ENCODE measurements at places on chromosomes 1 and 21.

GRCh38 chr1:230891413-230891812, 23.1 kb upstream of the C1orf198 start:
- peak; percentile 43 for DNase-seq

DNA sequence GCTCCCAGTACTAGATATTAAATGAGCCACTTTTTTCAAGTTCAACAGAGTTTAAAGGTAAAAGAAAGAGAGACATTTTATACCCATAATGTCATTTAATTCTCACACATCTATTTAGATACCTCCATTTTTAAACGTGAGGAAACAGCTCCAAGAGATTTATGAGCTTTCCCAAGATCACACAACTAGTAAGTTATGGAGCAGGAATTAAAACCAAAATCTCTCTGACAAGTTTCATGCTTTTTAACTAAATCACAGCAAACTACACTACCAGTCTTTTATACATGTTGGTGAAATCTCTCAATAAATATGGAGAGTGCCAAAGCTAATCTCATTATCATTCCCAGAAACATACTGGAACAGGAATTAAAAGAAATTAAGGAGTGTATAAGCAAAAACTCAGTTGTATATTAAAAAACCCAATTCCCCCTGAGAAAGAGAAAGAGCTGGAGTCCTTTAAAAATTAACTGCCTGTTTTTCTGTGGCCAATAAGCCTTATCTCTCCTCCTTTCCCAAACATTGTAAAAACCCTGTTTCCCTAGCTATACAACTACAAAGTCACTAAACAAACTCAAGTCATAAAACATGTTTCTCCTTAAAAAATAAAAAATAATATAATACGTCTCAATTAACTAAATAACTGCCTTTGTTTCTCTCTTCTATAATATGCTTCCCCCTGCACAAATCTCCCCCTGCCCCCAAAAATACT, 26.7 kb upstream of the THEM4 start:
- DNase-seq, result no peak

- no peak for DNase-seq
These were observed 34.4 kb upstream of the SLC30A1 start for GRCh38 chr1:211613108-211613947.

DNA sequence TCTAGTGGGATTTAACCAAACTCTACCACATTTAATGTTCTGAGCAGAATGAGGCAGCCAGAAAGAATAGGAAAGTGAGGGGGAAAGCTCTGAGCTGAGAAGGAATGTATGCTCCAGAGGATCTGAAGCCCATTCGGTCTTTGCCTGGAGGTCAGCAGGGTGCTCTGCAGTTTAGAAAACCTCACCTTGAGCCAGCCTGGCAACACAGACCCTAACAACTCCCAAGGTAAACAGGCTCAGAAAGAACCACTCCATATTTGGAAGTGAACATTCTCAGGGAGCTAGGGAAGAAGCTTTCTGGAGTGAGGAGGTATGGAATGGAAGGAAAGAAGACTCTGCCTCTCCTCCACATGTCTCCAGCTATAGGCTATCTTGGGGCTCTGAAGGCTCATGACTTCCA, 398.8 kb downstream of the SEC16B start:
- DNase-seq, result no peak

DNA sequence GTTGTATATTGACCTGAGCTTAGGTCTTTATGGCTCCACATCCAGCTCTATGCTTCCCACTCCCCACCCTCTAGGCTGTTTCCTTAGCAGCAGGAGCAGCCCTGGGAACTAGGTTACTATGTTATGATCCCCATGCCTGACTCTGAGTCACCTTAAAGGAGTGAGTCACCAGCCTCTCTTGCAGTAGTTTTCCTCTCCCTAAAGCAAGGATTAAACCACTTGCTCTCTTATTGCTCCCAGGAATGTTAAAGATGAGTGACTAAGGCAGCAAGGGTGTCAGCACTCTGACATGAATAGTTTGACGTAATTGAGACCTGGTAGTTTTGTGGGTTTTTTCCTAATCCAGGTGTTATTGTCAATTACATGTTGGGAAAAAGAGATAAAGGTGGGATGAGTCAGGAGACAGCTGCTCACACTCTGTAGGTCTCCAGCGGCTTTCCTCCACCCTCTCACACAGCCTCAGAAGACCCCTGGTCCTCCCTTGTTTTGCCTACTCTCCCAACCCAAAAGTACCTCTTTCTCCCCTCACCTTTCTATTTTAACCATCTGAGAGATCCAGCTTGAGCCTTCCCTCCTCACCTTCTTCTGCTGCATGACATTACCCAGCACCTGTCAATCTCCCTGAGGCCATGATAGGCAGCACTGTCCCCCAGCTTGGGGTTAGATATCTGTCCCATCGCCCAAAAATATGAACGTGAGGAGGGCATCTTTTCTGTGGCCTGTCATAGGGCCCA, 369.1 kb upstream of the VAMP3 start:
- no peak for DNase-seq

- no peak for DNase-seq
These were observed 28.9 kb downstream of the GALNT2 start for GRCh38 chr1:230095938-230096337.

GRCh38 chr1:176998183-176998795, 166.2 kb downstream of the ASTN1 start:
- no peak for DNase-seq

DNA sequence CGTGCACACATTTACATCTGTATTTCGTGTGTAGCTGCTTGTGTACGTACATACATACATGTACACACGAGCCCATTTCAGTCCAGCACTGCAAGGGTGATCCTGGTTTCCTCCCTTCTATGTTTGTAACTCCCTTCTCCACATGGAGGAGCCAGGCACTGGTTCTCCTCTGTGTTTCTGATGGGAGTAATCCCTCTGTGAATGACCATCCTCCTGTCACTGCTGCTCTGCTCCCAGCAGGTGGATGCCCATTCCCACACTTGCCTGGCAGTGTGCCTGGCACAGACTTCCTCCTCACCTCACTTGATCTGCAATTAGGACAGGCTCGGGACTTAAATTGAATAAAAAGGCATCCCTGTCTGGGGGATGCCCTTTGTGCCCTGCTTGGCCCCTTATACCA, 37.1 kb downstream of the TRAPPC10 start:
- no peak for DNase-seq

DNA sequence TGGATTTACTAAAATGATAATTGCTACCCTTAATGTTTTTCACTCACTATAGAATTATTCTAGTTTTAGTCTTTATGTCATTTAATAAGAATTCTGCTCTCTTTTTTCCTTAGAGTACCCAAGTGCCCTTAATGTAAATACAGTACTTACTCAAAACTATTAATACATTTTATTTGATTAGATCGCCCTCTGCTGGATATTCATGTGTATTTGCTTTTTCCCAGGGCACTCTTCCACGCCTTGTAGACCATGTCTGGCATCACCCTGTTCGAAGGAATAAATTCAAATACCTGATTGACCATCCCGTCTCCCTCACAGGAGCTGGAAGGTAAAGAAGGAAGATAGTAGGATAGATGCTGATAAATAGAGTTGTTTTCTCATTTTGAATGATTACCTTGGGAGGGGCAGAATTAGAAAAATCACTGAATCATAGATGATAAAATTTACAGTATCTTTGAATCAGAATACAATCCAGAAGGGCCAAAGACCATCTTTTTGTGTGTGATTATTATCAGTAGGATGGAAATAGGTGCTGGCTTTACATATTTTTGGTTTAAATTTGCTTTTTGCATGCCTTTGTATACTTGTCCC, 4.1 kb downstream of the AXDND1 start:
- peak; percentile 36 for DNase-seq

- no peak for DNase-seq
These were observed 1.2 kb upstream of the PSMB2 start for GRCh38 chr1:35642471-35642955.

DNA sequence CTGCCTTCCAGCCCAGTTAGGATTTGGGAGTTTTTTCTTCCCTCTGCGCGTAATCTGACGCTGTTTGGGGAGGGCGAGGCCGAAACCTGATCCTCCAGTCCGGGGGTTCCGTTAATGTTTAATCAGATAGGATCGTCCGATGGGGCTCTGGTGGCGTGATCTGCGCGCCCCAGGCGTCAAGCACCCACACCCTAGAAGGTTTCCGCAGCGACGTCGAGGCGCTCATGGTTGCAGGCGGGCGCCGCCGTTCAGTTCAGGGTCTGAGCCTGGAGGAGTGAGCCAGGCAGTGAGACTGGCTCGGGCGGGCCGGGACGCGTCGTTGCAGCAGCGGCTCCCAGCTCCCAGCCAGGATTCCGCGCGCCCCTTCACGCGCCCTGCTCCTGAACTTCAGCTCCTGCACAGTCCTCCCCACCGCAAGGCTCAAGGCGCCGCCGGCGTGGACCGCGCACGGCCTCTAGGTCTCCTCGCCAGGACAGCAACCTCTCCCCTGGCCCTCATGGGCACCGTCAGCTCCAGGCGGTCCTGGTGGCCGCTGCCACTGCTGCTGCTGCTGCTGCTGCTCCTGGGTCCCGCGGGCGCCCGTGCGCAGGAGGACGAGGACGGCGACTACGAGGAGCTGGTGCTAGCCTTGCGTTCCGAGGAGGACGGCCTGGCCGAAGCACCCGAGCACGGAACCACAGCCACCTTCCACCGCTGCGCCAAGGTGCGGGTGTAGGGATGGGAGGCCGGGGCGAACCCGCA, at the start of gene PCSK9:
PCSK9 (plus strand) TSS at position 207 of the 741 bp plus-strand sequence; CDS start at position 497, 290 bp downstream.
- peak; percentile 42 for DNase-seq

DNA sequence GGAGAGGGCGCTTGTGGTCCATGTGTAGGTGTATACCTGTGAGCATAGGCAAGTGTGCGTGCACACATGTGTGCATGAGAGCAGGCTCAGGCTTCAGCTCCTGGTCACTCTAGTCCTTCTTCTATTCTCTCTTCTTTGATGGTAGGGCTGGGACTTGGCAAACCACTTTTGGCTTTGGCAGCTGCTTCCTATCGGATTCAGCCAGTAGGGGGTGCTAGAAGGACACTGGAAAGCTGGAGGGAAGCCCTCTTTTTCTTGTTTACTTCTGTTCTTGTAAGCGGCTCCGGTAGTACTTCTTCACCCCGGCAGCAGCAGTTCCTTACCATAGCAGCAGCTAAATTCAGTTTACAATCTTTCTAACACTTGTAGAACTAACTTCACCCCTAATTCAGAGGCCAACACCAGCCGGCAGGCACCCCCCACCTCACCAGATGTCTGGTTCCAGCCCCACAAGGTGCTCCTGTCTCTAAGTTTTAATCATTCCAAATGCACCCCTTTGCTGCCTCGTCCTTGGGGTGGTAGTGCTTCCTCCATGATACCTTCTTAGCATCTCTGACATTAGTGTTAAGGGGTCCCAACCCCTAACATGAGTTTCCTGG, 25.1 kb downstream of the NENF start:
- DNase-seq, result peak; percentile 64

DNA sequence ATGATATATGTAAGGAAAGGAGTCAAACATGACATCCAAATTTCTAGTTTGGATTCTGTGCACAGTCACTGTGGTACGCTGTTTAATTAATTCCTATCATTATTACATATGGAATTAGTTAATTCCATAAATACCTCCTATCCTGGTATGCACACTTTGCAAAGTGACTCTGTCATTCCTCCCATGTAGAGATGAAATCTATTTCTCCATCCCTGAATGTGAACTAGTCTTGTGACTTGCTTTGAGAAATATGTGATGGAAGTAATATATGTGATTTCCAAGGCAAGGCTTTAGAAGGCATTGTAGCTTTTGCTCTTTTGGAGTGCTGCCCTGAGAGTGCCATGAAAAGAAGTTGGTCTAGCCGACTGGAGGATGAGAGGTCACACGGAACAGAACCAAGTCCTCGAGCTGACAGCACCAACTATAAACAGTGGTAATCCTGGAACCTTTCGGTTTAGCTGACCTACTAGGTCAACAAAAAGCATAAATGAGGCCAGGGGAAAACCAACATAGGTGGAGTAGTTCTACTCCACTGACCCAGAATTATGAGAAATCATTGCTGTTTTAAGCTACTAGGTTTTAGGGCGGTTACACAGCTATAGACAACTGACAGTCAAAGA, 1.5 kb downstream of the SELENOF start:
- DNase-seq, result no peak

- no peak for DNase-seq
These were observed 71.3 kb downstream of the OBSCN start for GRCh38 chr1:228279011-228279721.

All from neuronal stem cell (in vitro differentiated cells).